GM13976 (cell line): ENCODE measurements at places on chromosomes 3 and 15.

DNA sequence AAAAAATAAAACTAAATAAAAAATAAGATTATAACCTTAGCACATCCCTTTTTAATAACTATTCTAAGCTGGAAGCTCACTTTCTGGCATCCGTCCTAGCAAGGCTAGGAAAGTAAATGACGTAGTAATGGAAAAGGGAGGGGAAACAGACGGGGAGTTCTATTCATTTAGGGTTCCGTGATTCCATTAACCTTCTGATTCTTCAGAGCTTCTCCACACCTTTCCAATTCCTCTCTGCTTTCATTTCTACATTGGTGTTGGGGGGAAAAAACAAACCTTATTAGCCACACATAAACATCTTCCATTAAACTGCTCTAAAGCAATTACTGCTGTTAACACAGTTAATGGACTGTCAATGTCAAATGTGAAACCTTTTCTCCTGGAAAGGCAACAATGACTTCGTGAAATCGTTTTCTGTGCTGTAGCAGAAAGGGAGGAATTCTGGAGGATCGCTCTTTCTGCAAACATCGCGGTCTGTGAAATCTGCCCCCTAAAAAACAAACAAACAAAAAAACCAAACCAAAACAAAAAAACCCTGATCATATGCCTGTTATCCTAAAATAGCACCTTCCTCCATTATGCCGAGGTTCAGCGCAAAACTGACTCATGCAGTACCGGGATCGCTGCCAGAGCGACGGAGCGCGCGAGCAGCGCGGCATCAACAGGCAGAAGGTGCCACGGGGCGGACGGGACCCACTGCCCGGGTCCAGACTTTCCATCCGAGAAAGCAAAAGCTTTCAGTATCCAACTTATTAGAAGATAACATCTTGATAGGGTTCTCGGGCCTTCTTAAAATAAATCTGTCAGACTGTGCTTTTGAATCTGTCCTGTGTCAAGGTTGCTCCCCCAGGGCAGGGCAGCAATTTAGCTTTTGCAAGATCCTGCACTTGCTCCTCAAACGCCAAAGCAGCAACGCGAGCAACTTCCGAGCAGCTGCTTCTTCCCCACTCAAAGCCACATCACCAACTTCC lies 156.2 kb downstream of the FGF12 start:
- no peak for DNase-seq

GRCh38 chr3:115186351-115187148 lies 39.5 kb upstream of the ZBTB20 start:
- no peak for DNase-seq

GRCh38 chr3:131983689-131984088 lies 51.1 kb downstream of the CPNE4 start:
- DNase-seq, result no peak

DNA sequence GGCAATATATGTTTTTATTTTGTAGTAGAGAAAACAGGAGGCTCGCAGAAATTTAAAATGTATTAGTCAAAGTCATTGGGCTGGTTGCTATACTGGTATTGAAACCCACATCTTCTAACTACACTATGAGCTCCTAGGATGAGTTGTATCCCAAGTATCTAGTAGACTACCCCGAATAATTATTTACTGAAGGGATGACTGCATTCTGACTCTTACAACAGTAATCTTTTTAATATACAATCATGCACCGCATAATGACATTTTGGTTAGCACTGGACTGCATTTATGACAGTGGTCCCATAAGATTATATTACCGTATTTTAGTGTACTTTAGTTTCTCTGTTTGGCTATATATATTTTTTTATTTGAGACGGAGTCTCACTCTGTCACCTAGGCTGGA lies 15.3 kb downstream of the PIGB start:
- no peak for DNase-seq
